ENCODE measurements at places on chromosomes 6 and 20.

- no peak for DNase-seq
These were observed 77.4 kb downstream of the GFOD1 start for GRCh38 chr6:13409991-13410390.

GRCh38 chr6:44399991-44400390 is 12.5 kb downstream of the CDC5L start:
- DNase-seq, result no peak

DNA sequence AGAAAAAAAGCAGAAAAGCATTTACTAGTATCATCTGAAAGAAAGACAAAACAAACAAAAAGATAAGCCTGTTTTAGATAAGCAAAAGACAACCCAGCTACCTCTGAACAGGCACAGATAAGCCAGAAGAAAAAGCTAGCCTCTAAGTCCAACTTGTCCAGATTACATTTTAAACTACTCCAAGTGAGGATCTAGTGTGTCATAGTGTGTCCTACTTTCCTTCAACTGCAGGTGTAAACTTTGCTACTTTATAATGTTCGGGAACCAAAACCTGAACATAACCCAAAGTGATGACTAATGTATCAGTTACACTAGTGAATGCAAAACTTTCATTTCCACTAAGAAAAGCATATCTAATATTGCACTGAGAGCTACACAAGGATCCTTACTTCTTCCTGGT is 19.5 kb downstream of the ADNP start:
- no peak for DNase-seq

DNA sequence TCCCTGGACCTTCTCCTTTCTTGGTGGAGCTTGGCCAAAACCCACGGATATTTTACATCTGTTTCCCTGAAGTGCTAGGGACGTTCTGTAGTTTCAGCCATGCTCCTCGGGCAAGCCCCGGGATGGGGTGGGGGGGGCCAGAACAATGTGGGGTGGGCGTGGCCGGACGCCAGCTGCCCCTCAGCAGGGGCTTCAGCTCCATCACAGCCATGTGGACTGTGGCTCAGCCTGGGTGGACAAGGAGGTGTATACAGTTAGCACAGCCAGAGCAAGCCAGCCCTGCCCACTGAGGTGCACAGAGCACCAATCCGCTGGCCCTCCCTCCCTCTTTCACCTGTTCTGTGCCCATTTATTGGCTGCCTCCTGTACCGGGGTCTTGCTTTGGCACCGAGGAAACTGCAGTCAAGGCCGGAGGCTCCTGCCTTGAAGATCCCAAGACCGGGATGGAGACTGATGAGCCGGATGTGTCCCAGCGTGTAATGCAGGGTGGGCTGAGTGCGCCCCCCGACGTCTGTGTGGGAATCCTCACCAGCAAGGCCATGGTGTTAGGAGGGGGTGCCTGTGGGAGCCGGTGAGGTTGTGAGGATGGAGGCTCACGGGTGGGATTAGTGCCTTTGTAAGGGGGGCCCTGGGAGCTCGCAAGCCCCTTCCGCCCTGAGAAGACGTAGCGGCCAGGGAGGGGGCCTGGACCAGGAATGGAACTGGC is 28.0 kb downstream of the FRMD1 start:
- no peak for DNase-seq

DNA sequence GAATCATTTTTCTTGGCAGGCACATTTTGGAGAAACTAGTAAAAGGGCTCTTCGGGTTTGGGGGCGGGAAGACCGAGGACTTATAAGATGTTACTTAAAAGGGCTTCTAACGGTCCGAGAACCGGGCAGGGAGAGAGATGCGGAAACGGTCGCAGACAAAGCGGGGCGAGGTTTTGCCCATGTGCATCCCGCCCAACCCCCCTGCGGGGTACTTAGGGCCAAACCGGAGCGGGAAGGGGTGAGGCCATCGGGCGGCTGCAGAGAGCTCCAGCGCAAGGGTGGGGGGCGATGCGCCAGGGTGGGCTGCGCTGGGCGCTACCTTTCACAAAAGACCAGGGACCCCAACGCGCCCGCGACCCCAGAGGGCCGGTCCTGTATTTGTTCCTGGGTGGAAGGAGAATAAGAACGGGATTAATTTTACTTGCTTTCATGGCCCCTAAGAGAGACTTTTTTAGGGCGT is 616 bp downstream of the TUBB start:
- DNase-seq, result peak; percentile 57

- no peak for DNase-seq
These were observed 373.9 kb upstream of the ID4 start for GRCh38 chr6:19463250-19463649.

- no peak for DNase-seq
These were observed 537 bp downstream of the TCP1 start for GRCh38 chr6:159788753-159789376.

- no peak for DNase-seq
These were observed 321.3 kb downstream of the TFAP2B start for GRCh38 chr6:51139950-51140385.

DNA sequence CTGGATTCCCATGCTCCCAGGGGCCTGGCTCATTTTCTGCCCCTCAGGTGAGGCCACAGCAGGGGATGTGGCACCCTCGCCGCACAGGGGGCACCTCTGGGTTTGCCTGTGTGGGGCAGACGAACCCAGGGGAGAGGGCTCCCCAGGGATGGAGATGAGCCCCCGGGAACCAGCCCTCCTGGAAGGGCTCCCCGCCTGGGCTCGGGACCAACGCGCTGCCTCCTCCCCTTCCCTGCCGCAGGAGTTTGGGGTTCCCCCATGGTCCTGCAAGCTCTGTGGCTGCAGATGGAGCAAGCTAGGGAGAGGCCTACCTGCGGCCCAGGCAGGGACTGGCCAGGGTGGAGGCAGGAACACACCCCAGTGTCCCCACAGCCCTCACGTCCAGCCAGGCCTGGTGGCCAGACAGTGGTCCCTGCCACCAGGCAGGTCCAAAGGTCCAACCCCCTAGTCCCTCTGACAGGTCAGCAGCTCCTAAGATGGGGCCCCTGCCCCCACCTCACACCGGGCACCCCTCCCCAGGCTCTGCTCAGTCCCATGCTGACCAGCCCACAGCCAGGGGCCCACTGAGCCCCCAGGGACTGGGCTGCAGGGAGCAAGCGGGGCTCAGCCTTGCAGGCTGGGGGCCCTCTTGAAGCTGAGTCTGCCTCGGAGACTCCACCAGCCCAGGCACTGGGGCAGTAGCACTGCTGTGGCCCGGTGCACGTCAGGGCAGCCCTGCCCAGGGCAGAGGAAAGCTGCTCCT is 13.7 kb downstream of the LAMA5 start:
- no peak for DNase-seq

DNA sequence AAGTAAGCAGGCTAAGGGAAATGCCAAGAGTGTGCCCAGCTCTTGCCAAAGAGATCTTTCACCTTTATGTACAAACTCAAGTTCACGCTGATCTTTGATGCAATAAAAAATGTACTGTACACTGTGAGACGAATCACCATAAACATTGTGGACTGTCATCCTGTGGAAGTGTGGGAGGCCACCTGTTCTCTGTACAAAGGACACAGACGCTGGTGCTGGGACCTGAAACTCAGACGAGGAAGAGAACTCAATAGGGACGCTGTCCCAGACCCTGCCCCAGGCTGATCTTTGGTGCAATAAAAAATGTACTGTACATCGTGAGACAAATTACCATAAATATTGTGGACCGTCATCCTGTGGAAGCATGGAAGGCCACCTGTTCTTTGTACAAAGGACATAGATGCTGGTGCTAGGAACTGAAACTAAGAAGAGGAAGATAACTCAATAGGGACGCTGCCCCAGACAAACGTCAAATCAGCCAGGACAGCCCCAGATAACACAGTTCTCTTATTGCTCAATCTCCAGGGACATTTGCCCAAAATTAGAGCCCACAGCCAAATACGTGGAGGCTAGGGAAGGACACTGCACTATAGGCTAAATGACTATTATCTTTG is 312.7 kb upstream of the SGK1 start:
- DNase-seq, result no peak

DNA sequence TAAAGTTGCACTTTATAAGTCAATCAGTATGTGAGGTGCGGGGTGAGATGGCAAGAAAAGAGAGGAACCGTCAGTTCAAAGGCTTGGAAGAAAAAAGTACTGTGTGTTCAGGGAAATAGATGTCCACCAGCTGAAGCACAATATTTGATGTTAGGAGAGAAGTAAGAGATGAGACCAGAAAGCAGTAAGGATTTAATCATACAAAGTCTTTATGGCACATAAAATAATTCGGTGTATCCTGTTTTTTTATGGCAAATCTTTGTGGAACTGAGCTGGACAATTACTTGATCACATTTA is 197.2 kb downstream of the FAXC start:
- DNase-seq, result no peak

DNA sequence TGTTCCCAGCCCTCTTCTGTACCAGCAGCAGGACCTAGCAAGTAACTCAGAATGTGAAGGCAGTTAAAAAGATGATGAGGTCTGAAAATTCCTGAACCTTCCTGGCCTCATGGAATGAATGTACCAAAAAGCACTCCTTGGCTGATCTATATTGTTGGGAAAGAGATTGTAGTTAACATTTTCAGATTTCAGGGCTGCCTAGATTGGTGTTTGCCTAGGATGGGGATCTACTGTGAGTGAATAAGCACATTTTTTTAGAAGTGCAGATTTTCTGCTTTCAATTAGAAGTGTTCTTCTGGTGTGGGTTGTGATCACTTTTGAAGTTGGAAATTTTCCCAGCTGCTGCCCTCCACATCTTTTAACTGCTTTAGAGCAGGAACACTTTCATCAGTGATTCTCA is 6.2 kb downstream of the MYLIP start:
- no peak for DNase-seq

DNA sequence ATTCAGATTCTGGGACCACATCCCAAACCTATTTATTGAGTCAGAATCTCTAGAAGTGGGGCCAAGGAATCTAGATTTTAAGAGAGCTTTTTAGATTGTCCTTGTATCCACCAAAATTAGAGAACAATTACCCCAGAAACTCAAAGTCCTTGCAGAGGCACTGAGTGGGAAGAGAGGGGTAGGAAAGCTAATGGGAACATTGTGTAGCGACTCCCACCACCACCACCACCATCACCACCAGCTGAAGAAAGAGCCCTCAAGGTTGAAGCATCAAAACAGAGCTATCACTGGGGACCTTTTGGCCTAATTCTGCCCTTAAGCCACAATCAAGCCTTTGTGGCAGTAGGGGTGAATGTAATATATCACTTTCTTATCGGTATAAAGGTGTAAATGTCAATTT is 39.0 kb upstream of the SLC32A1 start:
- DNase-seq, result no peak

GRCh38 chr6:106803188-106803587 is 171.3 kb downstream of the CD24 start:
- DNase-seq, result no peak

DNA sequence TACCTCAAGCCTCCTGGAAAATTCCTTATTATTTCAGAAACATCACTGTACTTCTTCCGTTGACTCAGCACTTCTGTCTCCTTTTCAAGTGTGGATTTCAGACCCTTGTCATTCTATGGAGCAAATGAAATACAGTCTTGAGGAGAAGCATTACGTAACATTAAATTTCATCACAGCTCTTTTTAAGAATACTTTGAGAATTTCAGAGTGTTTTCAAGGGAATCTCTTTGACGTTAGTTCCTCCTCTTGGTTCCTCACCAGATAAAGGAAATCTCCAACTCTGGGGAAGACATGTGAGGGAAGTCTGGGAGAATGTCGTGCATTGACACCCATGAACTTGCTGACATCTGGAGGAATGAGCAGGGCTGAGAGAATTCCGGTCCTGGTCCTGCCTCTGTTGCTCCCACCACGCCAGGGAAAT is 32.3 kb downstream of the UST start:
- no peak for DNase-seq

DNA sequence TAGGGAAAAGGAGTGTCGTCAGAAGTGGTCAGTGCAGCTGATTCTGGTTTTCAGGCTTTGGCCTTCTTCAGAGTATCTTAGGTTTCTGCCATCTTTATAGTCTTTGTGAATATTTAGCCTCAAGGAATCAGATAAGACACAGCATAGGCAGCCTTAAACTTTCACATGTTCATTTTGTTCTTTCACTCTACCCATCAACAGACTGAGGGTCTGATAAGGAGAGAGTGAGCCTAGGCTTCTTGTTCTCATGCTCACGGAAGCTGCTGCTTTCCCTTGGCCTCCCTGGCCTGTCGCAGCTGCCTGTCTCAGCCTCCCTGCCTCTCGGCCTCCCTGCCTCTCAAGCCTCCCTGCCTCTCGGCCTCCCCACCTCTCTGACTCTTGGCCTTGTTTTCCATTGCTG is 20.1 kb downstream of the RTF2 start:
- no peak for DNase-seq

GRCh38 chr6:53718597-53719460 is 53.3 kb upstream of the KLHL31 start:
- no peak for DNase-seq

- no peak for DNase-seq
These were observed 279.2 kb downstream of the PTPRK start for GRCh38 chr6:128241216-128241615.

DNA sequence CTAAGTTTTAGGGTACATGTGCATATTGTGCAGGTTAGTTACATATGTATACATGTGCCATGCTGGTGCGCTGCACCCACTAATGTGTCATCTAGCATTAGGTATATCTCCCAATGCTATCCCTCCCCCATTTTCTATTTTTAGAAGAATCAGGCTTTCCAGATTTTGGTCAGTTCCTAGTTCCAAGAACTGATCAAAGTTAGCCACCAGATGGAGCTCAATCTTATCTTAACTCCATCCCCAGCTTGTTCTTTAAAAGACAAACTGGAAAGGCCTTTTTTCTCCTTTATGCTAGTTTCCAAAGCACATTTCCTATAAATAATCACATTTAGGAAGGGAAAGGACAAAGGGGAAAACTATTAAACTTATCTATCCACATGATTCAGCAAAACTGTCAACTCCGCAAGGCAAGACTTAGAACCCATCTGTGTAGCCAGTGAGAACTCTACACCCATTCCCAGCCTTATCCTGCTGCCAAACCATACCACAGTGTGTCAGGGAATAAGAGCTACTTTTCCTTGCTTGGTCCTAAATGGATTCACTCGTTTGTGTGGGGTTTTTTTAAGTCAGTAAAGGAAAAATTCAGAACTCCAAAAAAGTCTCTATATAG is 22.8 kb upstream of the KHDC1 start:
- no peak for DNase-seq

GRCh38 chr6:145731447-145731846 is 3.9 kb downstream of the EPM2A start:
- DNase-seq, result no peak

GRCh38 chr20:32034581-32035425 is 17.2 kb upstream of the HCK start:
- DNase-seq, result no peak

DNA sequence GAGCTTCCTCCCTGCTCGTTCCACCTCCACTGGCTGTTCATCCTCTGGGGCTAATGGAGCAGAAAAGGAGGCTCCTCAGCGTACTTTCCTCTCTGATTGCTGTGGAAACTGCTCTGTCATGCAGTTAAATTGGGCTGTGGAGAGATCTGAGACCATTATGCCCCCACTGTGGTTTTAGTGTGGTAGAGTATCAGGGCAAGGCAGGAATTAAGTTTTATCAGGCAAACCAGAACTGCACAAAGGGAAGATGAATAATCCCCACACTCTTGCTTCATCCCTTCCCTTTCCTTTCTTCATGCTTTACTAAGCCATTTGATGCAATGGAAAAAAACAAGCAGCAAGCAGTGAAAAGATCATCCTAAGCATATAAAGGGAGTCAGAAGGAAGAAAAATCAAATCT is 11.9 kb upstream of the ME1 start:
- DNase-seq, result no peak

All from stimulated activated CD4-positive, alpha-beta T cell treated with anti-CD3 and anti-CD28 coated beads, Interleukin-15, amount 100 ng/mL, for 1 hour (primary cell).